Stimulated activated CD8-positive, alpha-beta memory T cell treated with anti-CD3 and anti-CD28 coated beads, Interleukin-2, amount 100 ng/mL, for 48 hours (primary cell): ENCODE measurements at places on chromosomes 12 and 14.

DNA sequence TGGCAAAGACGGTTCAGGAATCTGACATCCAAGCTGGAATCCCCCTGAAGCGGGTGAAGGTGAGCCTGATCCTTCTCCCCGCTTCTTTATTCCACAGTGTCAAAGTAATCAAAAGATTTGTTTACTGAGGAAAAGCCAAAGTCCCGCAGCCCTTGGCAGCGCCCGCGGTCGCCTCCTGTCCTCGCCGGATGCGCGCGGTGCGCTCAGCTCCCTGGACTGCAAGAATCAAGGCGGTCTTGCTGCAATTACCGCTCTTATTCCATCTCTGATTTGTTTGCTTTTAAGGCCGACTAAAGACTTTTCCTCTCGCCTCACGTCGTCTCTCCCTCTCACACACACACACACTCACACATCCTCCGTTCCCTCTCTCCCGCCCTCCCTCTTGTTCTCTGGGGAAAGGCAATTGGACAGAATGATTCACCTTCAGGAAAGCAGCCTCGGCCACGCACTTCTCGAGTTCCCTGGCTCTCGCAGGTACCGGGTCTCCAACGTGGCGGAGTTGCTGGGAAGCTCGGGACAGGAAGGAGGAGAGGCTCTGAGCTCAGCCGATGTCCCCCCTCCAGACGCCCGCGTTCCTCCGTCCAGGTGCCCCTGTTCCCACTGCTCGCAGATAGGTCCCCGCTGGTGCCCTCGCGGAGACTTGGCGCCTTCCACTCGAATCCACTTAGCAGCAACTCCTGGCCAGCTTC, 68.6 kb upstream of the USP15 start:
- DNase-seq: no peak

- no peak for DNase-seq
Measured at GRCh38 chr12:120905856-120906384, 1.8 kb upstream of the SPPL3 start.

- no peak for DNase-seq
Measured at GRCh38 chr12:114823724-114824123, 139.7 kb upstream of the TBX3 start.

GRCh38 chr12:127548123-127548553, 718.8 kb upstream of the TMEM132C start:
- DNase-seq: no peak

GRCh38 chr14:65179918-65180724, 77.8 kb upstream of the MAX start:
- peak; percentile 10 for DNase-seq

DNA sequence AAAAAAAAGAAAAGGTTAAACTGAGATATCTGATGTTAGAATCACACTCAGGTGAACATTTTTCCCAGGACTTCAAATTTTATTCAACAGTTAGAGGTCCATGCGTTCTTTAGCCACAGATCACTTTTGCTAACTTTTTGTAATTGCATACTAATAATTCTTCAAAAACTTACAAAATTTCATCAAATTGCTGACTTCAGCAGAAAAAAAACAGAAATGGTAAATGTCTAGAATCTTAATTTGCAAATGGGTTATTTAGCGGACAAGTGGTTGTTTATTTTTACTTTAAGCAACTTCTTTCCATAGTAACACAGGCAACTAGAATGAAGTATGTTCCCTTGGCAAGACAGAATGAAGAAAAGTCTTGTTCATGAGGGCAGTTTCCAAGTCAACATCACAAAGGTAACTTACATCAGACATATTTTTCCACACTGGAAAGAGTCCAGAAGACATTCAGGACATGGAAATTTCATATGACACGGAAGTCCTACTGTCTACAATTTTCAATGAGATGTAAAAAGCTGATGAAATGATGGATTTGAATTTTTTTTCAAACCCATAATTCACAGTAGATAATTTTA, 62.5 kb upstream of the SOX5 start:
- no peak for DNase-seq

GRCh38 chr12:120757226-120757742, 31.7 kb downstream of the ACADS start:
- no peak for DNase-seq

- no peak for DNase-seq
Measured at GRCh38 chr12:108268397-108268796, 70.7 kb downstream of the CMKLR1 start.
